AG09309 (cell line): ENCODE measurements at places on chromosomes 6 and 20.

DNA sequence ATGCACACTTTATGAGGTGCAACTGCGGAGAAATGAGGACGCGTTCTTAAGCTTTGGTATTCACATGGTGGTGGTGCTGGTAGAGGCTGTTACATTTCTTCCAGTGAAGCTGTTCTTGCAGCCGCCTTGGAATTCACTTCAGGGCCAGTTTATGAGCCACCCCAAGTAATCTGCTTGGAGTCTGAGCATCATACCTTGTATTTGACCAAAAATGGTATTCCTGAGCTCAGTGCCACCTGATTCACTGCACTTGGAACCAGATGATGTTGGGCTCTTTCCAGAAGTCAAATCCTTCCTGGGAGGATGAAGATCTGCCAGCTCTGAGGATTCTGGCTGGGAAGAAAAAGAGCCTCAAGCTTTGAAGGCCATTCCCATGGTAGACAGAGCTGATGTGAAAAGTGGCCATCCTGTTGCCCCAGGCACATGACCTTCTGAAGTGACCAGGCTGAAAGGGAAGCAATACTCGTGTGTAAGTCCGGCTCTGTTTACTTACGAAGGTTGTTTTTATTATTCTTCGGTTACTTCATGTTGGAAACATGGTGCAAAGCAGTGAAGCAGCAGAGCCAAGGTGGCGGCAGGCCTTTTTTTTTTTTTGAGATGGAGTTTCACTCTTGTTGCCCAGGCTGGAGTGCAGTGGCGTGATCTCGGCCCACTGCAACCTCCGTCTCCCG lies 7.7 kb downstream of the MANBAL start:
- DNase-seq, result peak; percentile 97

- no peak for DNase-seq
Measured at GRCh38 chr6:89368107-89368506, 15.6 kb upstream of the UBE2J1 start.

GRCh38 chr6:130849594-130849993 lies 22.4 kb downstream of the SMLR1 start:
- DNase-seq, result no peak

GRCh38 chr6:170371588-170371987 lies 65.0 kb downstream of the FAM120B start:
- no peak for DNase-seq

GRCh38 chr6:3455147-3455568 lies 1.7 kb downstream of the SLC22A23 start:
- DNase-seq, result no peak

GRCh38 chr20:44955270-44955669 lies 4.9 kb downstream of the TOMM34 start:
- DNase-seq, result no peak
